ENCODE measurements at places on chromosomes 4 and X.

GRCh38 chr4:163660636-163661035, 166.1 kb downstream of the TMA16 start:
- DNase-seq: no peak

GRCh38 chr4:150584111-150584915, 2.4 kb downstream of the MAB21L2 start:
- DNase-seq: no peak

DNA sequence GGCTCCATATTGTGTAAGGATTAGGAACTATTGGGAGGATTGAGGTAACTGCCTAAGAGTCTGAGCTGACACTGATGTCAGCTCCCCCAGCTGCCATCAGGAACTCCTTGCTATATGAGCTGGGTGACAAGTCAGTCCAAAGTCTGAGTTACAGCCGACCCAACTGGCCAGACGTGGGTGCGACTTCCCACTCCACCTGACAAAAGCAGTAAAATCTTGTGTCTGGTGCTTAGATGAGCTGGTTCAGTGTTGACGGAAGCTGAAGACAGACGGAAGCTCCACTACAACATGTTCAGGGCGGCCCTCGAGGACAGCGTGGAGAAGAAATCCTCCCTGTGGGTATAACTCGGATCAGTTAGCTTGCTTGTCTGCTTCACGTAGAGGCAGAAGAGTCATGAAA, 22.8 kb upstream of the NAT8L start:
- no peak for DNase-seq

GRCh38 chrX:56503941-56504673, 59.3 kb upstream of the UBQLN2 start:
- DNase-seq: no peak

DNA sequence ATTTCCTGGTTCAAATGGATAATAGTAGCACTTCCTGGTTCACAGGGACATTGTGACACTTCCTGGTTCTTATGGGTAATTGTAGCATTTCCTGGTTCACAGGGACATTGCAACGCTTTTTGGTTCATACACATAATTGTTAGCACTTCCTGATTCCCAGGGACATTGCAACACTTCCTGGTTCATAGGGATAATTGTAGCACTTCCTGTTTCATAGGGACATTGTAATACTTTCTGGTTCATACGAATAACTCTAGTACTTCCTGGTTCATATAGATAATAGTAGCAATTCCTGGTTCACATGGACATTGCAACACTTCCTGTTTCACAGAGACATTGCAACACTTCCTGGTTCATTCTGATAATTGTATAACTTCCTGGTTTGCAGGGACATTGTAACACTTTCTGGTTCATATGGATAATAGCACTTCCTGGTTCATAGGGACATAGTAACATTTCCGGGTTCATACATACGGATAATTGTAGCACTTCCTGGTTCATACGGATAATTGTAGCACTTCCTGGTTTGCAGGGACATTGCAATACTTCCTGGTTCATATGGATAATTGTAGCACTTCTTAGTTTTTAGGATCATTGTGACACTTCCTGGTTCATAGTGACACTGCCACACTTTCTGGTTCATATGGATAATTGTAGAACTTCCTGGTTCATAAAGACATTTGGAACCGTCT, 61.6 kb upstream of the CD99 start:
- no peak for DNase-seq

DNA sequence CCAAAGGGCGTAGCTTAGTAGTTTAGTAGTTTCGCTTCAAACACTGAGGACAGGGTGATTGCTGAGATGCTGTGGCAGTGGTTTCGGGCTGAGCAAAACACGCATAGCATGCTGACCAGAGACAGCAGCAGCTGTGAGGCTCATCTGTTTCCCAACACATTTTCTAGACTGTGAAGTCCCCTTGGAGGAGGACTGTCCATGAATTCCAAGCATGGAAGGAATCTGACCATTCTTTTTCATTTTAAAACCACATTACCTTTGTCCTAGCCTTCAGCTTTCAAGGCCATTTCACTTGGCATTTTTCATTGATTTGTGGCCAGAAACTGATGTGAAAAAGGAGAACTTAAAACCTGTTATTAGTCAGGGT, 240.9 kb downstream of the PALLD start:
- DNase-seq: no peak

DNA sequence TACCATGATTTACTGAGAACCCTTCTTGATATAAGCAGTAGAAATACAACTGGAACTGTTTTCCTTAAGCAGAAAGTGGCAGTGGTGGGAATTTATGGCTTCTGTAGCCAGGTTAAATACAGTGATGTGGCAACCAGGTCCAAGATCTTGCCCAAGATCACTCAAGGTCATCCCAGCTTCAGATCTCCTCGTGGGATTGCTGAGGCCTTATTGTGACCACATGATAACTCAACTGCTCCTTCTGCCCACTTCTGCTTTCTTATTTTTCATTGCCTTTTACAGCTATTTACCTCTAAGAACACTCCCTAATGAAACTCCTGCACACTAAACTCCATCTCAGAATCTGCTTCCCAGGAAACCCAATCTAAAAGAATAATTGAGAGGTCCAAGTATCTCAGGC, 12.4 kb upstream of the CYBB start:
- no peak for DNase-seq

- DNase-seq: no peak
Observed at GRCh38 chr4:53348046-53348445, 17.8 kb downstream of the SCFD2 start.

DNA sequence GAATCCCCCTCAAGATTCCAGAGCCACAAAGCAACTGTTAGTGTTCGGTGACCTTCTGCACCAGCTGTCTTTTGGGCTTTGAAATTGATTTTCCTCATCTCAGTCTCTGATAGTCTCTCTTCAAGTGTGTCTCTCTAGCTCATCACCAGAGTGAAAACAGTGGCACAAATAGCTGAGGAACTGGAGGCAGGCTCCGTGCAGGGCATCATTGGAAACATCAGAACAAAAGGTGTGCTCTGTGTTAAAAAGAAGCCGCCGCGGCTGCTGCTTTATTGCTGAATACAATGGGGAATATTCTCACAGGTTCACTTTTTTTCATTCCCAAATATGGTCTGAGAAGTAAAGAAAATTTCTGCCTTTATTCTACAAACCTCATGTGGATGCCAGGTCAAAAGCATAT, 297.5 kb downstream of the DCTD start:
- DNase-seq: no peak

GRCh38 chrX:46754036-46754435, 4.9 kb downstream of the SLC9A7 start:
- DNase-seq: no peak

GRCh38 chr4:54281054-54281766, 52.1 kb downstream of the PDGFRA start:
- no peak for DNase-seq

DNA sequence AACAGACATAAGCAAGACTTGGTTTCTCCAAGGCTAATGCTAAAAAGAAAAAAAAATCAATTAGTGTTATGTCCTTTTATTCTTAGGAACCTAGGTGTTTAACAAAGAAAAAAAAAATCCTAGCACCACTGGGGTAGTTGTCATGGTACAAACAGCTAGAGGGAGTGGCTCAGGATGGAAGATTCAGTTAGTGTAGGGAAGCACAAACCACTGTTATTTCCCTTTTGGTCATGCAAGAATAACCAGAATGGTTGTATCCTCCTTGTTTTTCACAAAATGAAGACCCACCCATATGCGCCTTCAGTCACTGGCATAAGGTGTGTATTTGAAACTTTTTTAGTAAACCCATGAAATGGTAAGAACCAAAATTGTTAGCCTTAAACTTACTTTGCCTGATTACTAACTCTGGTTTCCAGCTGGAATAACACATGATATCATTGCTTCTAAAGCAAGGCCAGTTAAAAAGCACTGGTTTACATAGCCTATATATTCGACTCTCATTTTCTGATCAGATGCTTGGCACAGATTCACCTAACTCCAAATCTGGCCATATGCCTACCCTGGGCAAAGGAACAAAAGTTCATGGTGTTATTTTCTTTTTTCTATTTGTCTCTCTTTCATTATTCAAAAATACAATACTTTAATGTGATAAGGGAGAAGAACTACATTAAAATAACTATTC, 132.6 kb downstream of the SCFD2 start:
- no peak for DNase-seq

DNA sequence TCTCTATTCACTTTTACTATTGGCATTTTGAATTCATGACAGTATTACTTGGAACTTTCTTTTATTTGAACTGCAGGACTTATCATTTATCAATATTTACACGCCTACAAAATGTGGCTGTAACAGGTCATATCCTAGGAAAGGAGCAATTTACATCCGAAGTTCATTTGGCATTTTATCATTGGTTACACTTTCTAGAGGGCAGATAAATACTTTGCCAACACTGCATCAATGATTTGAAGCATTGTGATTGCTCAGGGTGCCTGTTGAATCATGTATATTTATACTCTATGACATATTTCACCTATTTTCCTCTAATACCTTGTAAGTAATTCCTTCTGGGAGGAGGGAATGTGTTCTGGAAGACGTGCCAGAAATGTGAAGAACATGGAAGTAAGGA, 136.7 kb downstream of the MID1IP1 start:
- no peak for DNase-seq

DNA sequence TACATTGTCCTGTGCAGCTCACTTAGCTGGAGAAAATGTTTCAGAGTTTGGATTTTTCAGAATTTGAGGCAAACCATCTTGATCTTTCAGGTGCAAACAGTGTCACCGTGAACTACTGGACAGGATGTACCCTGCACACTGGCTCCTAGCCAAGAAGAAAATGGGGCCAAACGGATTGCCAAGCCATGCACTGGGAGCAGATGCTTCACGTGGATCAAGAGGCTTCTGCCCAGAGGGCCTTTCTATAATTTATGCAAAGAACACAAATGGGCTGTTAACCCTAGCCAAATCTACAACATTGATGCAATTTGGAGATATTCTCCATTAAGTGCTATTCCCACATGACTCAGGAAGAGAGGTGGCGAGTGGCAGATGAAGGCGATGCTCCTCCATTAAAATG, 46.9 kb upstream of the ATP8A1 start:
- DNase-seq: no peak

- no peak for DNase-seq
Observed at GRCh38 chr4:44806071-44806470, 79.7 kb upstream of the GNPDA2 start.

DNA sequence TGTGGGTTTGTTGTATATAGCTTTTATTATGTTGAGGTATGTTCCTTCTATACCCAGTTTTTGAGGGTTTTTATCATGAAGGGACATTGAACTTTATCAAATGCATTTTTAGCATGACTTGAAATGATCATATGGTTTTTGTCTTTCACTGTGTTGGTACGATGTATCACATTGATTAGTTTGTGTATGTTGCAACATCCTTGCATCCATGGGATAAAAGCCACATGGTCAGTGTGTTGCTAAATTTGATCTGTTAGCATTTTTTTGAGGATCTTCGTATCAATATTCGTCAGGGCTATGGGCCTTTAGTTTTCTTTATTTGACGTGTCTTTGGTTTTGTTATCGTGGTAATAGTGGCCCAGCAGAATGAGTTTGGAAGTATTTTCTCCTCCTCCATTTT, 11.3 kb upstream of the BLTP1 start:
- no peak for DNase-seq

DNA sequence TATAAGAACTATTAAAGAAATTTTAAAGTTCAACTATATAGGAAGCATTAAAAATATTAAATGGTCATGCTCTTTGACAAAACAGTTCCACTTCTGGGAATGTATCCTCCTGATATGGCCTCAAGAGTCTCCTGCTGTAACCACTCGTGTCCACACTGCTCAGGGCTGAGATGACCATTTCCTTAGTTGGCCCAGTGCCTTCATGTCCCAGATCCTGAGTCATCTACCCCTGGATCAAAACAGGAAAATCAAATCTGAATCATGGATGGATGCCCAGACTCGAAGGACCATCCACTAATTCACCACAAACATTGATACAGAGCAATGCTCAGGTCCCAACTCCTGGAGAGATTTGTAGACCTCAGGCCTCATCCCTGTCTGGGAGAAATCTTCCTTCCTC, 44.7 kb downstream of the GPRASP3 start:
- DNase-seq: no peak

- DNase-seq: peak; percentile 4
Observed at GRCh38 chrX:21972721-21973120, 32.2 kb downstream of the SMS start.

- no peak for DNase-seq
Observed at GRCh38 chr4:3295837-3296624, 3.2 kb downstream of the RGS12 start.

- no peak for DNase-seq
Observed at GRCh38 chr4:168374772-168375523, 56.4 kb upstream of the DDX60 start.

DNA sequence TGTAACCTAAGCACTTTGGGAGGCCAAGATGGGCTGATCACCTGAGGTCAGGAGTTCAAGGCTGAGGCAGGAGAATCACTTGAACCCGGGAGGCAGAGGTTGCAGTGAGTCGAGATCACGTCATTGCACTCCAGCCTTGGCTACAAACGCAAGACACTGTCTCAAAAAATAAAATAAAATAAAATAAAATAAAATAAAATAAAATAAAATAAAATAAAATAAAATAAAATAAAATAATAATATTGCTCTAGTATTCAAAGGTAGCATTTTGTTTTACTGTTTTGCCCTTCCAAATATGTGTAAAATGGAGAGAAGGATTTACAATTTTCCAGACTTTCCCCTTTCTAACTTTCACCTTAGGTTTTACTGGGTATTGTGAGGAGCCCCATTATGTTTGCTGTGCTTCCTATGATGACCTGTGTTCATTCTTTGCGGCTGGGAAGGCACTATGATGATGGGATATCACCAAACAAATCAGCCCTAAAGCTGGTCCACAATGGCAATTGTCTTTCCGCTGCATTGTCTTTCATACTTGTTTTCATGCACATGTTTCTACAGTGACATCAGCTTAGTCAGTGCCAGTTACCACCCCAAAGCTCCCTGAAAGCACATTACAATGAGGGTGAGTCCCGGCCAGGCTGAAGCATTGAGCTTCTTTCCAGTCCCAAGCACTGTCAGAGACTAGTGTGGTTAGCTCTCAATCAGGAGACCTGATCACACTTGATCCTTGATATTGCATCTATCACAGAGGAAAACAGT, 50.8 kb downstream of the DTHD1 start:
- DNase-seq: no peak

DNA sequence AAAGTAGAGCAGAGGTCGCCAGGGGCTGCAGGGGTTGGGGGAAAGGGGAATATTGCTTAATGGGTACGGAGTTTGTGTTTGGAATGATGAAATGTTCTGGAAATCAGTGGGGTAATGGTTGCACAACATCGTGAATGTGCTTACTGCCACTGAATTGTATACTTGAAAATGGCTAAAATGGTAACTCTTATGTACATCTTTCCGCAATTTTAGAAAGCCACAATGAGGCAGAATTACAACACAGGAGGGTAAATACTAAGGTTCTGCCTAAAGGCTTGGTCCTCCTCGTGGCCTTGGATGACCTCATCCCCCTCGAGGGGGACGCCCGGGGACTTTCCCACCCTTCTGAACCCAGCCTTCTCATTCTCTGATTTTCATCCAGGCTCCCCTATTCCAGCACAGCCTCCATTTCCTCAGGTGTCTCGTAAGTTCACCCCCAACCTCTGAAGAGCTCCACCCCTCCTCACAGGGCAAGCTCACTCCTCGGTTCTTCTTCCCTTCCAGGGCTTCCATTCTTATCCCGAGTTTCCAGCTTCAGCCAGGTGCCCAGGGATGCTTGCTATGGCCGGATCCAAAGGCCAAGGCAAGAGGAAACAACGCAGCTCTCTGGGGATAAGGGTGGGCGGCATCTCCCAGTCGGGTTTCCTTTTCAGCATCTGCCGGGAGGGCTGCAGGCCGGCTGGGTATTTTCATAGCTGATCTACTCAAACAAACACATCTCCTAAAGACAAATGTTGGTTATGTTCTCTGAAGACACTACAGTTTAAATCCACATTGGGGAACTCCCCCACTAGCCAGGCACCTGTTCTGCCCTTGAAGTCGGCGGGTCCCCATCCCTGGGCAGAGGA, 71.3 kb upstream of the ACSL1 start:
- DNase-seq: no peak

Data from stimulated activated CD8-positive, alpha-beta memory T cell treated with anti-CD3 and anti-CD28 coated beads, Interleukin-12 subunit alpha, Interleukin-12 subunit beta, amount 100 ng/mL, for 1 hour (primary cell).